ENCODE measurements at places on chromosomes 7 and 10. TPM values are rescaled to one million over a fixed set of nuclear protein-coding genes. Genes with fewer than 3 reads are reported as not detected.

Gene ASB10
- not detected for total RNA-seq

Gene ASB15
- not detected for total RNA-seq

Gene SRGN
- total RNA-seq: 65.8 TPM

Gene RBM20
- 0.08 TPM for total RNA-seq

Gene EGFR
- total RNA-seq: 147 TPM

Gene IFIT1B
- total RNA-seq: not detected

Gene KIF11
- 4.5 TPM for total RNA-seq

Gene NKX2-3
- not detected for total RNA-seq

Gene HPS1
- 53.4 TPM for total RNA-seq

Gene PNLIPRP1
- not detected for total RNA-seq

Gene ADAP1
- total RNA-seq: 0.57 TPM

Gene GPER1
- 6.4 TPM for total RNA-seq

Gene WIPF3
- not detected for total RNA-seq

Gene PNLIP
- not detected for total RNA-seq

Gene COL1A2
- 32,213 TPM for total RNA-seq

Gene UNCX
- total RNA-seq: not detected

Gene SRRT
- total RNA-seq: 41.2 TPM

Gene EMX2
- total RNA-seq: 1.1 TPM

Gene PIP
- not detected for total RNA-seq

Gene PTPRN2
- 2.5 TPM for total RNA-seq

Gene ZNF679
- not detected for total RNA-seq

Gene NPSR1
- not detected for total RNA-seq

Gene FXYD4
- not detected for total RNA-seq

Gene CYP2C9
- total RNA-seq: not detected

Gene MRLN
- not detected for total RNA-seq

Gene INHBA
- 20.0 TPM for total RNA-seq

Gene SNX10
- total RNA-seq: 2.5 TPM

Gene MMRN2
- 5.1 TPM for total RNA-seq

Gene PRTFDC1
- total RNA-seq: 39.6 TPM

Gene HABP2
- total RNA-seq: not detected

Gene CREB5
- 0.25 TPM for total RNA-seq

Gene POM121
- 6.3 TPM for total RNA-seq

Gene CABCOCO1
- total RNA-seq: 3.4 TPM

Gene NXPH1
- total RNA-seq: not detected

Gene SYT15
- total RNA-seq: 0.41 TPM

Gene SEC23IP
- 51.2 TPM for total RNA-seq

Gene LLCFC1
- total RNA-seq: not detected

Gene ATP6V0A4
- total RNA-seq: not detected

Gene LBX1
- 0.08 TPM for total RNA-seq

Gene VSTM2A
- not detected for total RNA-seq

Gene GPR15LG
- total RNA-seq: not detected

Gene AGBL3
- total RNA-seq: 0.41 TPM

Gene OR2A42
- not detected for total RNA-seq

Gene HECW1
- total RNA-seq: 3.6 TPM

Gene CHST3
- 19.3 TPM for total RNA-seq
